ENCODE measurements at places on chromosomes 7 and 10. TPM values are rescaled to one million over a fixed set of nuclear protein-coding genes. Genes with fewer than 3 reads are reported as not detected.

GIMAP2 gene
- 5.2 TPM for total RNA-seq

HABP2 gene
- total RNA-seq = not detected

ASB10 gene
- not detected for total RNA-seq

SH2B2 gene
- 7.3 TPM for total RNA-seq

TMEM213 gene
- total RNA-seq = not detected

MEIG1 gene
- not detected for total RNA-seq

TRPV5 gene
- total RNA-seq = not detected

ADAMTS14 gene
- total RNA-seq = 1.3 TPM

PDAP1 gene
- total RNA-seq = 93.5 TPM

CXCL12 gene
- total RNA-seq = 255 TPM
